Stimulated activated CD4-positive, alpha-beta T cell treated with anti-CD3 and anti-CD28 coated beads, Interleukin-15, amount 100 ng/mL, for 24 hours (primary cell): ENCODE measurements at places on chromosomes 12 and 14.

DNA sequence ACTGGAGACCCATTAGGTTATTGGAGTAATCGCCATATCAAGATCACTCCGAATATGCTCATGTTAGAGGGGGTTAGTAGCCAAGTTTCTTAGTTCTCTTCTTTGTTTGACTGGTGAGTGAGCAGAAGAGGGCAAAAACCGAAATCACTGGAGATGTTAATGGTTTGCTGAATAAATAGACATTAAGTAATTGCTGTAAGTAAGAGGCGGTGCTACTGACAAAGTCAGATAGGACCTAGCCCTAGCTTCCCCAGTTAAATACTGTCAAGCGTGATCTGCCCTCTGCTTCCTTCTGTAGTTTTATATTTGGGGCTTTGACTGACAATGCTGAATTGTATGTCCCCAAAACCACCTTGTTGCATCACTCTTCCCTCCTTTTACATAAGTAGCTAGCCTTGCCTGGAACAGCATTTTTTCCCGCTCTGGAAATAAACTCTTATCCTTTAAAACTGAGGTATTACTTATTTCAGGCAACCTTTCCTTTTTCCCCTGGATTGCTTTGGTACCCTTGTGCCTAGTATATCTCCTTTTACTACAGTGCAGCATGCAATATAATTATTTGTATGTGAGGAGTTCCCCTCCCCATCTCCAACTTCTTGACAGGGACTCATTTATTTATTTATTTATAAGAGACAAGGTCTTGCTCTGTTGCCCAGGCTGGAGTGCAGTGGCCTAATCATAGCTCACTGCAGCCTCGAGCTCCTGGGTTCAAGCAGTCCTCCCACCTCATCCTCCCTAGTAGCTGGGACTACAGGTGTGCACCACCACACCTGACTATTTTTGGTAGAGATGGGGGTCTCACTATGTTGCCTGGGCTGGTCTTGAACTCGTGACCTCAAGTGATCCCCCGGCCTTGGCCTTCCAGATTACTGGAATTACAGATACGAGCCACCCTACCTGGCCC lies 1.4 kb downstream of the SNRPF start:
- no peak for DNase-seq

DNA sequence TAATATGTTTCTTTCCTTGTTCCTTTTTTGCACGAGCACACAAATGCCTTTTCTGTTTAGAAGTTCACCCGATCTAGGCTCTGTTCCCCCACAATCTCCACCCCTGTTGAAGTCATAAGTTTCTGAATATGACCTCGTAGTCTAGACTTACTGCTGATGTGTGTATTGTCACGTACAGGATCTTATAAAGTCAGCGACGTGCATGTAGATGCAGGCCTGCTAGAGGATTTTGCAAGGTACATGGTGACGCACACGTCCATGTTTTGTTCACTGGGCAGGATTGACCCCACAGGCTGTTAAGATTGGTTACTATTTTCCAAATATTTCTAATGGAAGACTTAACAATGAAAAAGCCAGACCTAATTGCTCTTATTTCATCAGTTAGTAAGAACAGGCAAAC lies 46.2 kb upstream of the CCDC91 start:
- DNase-seq, result no peak

DNA sequence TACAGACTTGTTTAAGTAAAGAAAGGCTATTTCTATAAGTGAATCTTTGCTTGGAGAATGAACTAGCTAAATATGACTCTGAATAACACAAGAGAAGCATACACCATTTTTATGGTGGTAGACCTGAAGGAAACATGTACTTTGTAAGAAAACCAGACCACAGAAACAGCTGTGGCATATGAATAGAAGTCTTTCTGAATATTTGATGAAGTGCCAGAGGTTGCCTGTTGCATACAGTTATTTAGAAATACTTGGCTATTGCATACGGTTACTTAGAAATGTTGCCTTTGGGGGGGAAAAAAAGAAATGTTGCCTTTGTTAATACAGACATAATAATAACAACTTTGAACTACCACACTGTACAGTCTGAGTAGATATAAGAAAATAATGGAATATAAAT lies 16.8 kb upstream of the LEMD3 start:
- DNase-seq, result no peak

- no peak for DNase-seq
Observed at GRCh38 chr12:75742048-75742447, 230.6 kb upstream of the KRR1 start.

DNA sequence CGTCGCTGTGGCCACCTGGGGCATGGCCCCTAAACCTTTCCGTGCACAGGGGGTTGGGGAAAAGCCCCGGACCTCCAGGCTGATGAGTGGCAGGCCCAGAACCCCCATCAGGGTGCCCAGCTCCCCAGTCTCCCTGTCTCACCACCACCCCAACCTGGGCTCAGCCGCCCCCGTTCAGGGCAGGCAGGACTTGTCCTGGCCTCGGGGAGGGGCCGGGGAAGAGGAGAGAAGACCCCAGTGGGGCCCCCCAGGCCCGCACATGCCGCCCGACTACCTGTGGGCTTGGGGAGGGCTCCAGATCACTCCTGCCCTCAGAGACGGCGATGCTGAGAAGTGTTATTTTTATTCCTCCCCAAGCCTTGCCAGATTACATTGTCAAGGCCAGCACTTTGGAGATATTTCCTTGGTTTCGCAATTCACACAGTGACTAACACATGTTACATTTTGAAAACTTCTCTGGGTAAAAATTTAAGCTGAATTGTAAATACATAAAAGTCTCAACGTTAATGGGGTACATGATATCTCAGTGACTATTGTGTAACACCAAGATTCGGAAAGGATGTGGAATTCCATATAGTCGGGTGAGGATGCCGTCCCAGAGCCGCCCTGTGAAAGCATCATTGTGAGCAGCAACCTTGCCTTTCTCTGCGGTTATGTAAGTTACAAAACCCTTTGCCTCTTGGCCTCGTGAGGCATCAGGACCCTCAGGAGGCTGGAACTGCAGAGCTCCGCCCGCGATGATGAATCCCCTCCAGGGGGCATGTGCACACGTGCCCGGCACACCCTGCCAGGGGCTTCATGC lies 85.6 kb upstream of the DIO3 start:
- DNase-seq, result no peak

DNA sequence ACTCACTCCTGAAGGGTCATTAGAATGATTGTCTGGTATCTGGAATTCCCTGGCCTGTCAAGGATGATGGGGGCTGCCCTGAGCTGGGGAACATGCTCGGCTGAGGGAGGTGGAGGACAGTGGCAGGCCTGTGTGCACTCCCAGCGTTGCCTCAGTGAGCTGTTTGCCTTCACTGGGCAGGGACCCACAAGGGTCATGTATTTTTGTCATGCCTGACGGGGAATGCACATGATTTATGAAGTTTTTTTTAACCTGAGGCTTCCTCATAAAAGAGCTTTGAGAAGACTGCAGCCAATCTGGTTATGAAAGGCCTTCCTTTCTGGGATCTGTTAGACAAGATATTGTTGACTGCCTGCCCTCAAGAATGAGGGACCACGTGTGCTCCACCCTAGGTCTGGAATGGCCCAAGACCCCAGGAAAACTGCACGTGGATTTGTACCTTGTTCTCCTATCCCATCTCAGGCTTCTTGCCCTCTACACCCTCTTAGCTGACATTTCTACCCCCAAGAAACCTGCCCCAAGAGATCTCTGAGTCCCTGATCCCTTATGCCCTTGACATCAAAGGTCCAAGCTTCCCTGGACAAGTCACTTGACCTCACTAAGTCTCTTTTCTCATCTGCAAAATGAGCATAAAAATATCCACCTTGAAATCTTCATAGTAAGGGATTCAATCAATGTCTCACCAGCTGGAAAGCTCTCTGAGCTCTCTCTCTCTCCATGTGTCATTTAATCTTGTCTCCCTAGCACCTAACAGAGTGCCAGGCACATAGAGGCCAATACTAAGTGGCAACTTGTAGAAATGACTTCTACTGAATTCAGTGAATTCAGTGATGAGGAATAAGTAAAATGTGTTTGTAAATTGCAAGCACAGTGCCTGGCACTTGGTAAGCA lies 24.5 kb upstream of the COL2A1 start:
- DNase-seq, result no peak
